Activated naive CD8-positive, alpha-beta T cell treated with anti-CD3 and anti-CD28 coated beads for 36 hours (primary cell): ENCODE measurements at places on chromosomes 2 and 18.
A peak's percentile ranks its signal among the peaks of the same experiment; 100 is the strongest.

DNA sequence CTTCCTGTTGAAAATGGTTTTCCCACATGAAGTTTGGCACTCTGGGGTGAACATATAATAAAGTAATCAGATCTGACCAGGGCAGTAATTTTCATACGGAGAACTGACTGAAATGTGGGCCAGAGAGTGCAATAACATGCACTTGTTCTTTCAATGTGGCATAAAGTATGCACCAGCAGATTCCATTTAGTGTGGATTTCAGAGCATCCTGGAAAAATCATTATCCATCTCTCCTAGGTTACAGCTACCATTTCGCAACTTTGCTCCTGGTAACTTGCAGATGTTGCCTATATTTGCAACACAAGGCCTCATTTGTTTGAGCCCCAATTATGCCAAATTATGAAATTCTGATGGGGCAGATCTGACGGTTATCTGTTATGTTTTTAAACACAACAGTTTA lies 55.4 kb downstream of the COLEC12 start:
- no peak for DNase-seq

DNA sequence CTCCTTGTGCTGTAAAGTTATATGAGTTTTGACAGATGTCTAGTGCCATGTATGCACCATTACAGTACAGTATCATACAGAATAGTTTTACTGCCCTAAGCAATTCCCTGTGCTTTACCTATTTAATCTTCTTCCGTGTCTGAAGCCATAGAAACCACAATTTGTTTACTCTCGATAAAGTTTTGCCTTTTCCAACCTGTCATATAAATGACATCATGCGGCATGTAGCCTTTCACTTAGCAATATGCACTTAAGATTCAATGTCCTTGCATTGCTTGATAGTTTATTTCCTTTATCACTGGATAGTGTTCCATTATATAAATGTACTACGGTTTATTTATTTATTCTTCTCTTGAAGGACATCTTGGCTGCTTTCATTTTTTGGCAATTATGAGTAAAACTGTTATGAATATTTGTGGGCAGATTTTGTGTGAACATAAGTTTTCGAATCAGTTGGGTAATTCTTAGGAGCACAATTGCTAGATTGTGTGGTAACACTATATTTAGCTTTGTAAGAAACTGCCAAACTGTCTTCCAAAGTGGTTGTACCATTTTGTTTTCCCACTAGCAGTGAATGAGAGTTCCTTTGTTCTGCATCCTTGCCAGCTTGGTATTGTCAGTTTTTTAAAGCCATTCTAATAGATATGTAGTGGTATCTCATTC lies 136.8 kb upstream of the MAP3K20 start:
- no peak for DNase-seq

DNA sequence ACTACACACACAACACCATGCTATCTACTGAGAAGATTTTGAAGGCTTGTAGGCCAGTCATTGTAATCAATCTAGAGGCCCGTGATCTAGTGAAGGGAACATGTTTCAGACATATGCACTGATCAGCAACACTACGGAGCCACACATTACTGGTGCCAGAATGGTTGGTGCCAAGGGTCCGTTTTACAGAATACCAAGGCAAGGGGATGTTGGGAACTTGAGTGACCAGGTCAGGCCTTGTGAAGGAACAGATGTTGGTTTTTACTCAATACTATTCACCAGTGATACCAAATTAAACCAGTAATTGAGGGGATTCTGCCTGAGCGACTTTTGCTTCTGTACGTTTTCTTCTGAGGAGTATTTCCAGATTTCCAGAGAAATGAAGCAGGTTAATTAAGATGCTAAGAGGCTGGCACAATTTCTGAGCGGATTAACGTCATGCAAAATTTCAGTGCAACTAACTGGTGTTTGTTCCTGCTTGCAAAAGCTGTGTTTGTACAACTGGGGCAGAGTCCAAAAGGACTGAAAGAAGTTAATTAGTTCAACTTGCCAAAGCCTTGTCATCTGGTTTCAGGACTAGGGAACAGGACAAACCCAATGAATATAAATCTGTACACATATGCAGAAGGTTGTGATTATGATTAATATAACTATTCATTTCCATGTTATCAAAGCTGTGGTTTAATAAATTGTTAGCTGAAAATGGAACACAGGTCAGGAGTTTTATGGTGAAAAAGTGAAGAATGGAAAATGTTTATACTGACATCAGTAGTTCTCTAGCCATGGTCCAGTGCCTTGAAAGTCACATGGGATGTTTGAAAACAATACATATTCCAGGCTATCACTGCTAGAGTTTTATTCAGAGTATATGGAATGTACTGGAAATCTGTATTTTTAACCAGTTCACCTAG lies 432.1 kb upstream of the DCC start:
- no peak for DNase-seq

DNA sequence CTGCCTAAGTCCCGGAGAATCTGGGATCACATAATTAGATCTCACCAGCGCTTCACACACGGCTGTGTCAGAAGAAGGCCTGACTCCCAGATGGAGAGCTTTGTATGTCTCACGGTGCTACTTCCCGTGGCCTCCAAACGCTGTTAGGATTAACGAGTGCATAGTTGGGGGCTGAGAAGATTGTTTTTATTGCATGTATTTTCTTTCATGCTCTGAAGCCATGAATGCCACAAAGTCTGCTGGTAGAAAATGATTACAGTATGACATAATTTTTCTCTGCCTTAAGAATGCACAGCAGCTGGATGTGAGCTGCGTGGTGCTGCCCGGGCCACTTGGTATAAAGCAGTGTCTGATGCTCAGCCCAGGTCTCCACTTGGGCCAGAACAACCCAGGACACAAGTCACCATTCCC lies 166.5 kb downstream of the SEPTIN10 start:
- DNase-seq, result no peak

DNA sequence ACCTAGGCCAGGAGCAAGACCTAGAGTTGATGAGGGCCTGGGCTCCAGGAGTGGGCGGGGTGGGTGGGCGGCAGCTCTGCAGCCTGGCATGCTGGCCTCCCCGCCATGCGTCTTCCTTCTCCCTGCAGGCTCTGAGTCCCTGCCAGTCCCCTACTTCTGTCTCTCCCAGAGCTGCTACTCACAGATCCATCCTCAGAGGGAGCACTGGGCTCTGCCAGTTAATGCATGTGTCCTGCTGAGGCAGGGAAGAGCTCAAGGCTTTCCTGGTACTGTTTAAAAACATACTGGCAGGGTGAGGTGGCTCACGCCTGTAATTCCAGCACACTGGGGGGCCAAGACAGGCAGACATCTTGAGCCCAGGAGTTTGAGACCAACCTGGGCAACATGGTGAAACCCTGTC lies 38.7 kb upstream of the EDAR start:
- no peak for DNase-seq

- no peak for DNase-seq
Observed at GRCh38 chr2:127392828-127393578, 5.2 kb upstream of the MAP3K2 start.

DNA sequence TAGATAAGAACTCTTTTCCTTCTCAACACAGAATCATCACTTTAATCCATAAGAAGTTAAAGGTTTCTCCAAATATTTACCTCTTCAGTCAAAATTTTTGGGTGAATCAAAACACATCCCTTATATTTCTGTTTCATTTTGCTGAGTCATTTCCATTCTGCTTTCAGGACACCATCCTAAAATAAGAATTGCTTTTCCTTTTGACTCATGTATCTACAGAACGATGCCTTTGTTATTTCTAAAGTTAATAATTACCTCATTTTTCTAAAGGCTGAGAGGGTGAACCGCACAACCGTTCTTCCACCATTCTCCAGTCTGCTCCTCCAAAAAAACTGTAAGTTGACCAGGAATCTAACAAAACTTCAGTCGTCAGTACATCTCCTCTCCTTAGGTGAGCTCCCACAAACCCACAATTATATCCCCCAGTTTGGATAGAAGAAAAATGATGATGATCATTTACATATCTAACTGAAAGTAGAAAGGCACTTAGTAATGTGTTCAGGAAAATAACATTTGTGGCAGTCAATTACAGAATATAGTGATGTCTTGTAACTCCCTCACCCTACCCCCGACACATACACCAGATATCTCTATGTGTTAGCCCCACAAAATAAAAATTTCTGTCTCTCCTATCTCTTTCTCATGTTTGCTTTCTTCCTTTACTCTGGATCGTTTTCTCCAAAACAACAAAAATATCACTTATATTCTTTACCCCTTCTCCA lies 162.5 kb downstream of the RAD51AP2 start:
- DNase-seq, result no peak

DNA sequence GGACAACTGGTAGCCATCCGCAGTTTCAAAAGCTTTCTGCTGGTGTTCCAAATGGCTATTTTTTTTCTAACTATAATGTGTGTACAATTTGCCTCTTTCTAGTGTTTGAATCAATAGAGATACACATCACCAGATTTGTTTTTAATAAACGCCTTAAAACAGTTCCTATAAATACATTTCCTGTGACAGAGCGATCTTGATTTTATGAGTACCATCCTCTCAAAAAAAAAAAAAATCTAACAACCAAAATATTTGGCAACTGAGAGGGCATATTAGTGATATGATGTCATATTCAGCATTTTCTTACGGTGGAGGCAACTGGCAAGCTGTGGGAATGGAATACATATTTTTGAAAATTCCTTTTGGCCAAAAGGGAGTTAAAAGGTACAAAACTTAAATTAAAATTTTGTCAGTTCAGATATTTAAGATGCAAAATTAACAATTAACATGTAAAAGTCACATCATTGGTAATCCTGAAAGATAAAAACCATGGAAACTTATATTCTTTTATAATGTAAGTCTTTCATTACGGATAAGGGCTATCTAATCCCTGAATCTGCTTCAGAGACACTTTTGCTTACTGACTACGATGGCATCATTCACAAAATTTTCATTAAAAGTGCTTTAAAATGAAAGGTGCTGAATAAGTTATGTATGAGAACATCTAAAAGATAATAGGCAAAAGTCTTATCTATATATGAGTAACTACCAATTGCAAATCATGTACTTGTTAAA lies 268.4 kb downstream of the TCF4 start:
- no peak for DNase-seq

GRCh38 chr18:9792565-9793245 lies 84.6 kb downstream of the RAB31 start:
- peak; percentile 22 for DNase-seq

- no peak for DNase-seq
Observed at GRCh38 chr2:33577084-33577483, 22.0 kb downstream of the FAM98A start.

DNA sequence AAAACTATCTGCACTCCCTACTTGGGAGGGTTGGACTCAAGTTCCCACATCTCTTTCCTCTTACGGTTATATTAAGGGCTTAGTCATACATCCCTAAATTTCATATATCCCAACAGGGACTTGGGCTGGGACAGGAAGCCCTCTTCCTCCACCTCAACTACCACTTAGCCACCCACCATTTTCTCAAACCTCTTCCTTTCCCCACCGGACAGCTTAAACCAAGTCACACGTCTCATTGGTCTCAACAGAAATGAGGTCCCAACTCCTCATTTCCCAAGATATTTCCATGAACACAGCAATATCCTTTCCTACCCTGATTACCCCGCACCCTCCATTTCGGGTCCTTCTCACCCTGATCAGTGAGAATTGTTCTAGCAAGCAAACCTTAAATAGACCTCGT lies 736 bp downstream of the ZSCAN30 start:
- DNase-seq, result no peak

- no peak for DNase-seq
Observed at GRCh38 chr2:216636551-216637450, 3.6 kb downstream of the IGFBP2 start.

DNA sequence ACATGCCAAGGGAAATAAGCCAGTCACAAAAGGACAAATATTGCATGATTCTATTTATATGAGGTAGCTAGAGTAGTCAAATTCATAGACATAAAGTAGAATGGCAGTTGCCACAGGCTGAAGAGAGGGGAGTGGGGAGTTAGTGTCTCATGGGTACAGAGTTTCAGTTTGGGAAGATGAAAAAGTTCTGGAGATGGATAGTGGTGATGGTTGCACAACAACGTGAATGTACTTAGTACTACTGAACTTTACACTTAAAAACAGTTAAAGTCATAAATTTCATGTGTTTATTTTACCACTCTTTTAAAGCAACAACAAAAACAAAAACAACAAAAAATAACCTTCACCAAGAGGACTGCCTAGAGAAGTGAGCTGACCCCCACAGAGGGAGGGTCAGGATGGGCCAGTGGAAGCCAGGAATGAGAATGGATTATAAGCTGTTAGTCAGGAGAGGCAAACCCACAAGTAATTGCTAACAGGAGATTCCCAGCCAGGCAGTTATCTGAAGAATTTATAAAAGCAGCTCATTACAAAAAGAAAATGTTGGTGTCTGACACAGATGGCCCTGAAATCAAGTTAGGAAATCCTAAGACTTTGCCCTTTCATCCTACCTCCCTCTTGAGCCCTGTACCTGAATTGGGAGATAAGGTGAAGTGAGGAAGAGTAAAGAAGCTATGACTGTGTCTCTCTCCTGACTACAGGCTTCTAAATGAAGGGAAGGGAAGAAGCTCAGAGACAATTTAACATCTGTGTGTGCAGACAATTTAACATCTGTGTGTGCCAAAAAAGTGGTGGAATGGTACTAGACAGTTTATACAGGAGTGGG lies 263.4 kb downstream of the PDE11A start:
- no peak for DNase-seq

GRCh38 chr2:163800951-163801381 lies 65.2 kb upstream of the FIGN start:
- no peak for DNase-seq

DNA sequence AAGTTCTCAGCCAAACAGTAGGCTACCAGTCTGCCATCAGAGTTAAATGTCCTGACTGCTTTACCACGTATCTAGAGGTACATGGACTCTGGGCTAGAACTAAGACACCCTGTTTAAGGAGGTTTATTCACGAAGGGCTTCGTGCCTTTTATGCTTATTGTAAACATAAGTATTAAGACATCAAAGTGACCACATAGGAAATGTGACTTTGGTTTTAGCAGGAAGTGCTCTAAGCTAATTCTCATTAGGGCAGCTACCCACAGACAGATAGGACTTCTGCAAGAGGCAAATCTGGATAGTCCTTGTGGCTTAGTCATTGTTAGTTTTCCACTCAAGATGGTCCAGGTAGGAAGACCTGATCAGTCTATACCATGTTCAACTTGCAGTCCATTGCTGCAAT lies 233.3 kb upstream of the MGAT5 start:
- DNase-seq, result no peak

- DNase-seq, result no peak
Observed at GRCh38 chr2:80298954-80299353, 5.6 kb downstream of the LRRTM1 start.

DNA sequence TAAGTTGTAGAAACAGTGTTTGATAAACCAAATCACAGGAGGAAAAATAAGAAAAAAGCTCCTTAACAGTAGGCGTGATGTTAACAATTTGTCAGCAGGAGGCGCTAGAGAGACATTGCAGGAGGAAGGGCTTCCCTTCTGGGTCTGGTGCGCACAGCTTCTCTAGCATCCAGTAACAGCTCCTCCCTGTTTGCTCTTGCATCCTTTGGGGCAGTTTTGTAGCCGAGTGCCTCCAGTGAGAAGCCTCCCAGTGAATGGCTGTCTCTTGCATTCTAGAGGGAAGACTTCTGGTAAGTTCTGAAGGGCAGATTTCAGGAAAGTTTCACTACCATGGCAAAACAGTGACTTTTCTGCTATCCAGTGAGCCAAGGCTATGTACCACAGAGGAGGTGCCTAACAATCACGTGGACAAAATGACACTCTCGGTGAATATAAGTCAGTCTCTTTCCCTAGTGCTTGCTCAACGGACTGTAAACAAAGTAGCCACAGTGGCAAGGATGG lies 9.5 kb upstream of the ZNF396 start:
- peak; percentile 42 for DNase-seq
